Activated CD8-positive, alpha-beta memory T cell treated with anti-CD3 and anti-CD28 coated beads, Interleukin-2, amount 50 U/mL, for 48 hours (primary cell): ENCODE measurements at places on chromosomes 2 and 18.

DNA sequence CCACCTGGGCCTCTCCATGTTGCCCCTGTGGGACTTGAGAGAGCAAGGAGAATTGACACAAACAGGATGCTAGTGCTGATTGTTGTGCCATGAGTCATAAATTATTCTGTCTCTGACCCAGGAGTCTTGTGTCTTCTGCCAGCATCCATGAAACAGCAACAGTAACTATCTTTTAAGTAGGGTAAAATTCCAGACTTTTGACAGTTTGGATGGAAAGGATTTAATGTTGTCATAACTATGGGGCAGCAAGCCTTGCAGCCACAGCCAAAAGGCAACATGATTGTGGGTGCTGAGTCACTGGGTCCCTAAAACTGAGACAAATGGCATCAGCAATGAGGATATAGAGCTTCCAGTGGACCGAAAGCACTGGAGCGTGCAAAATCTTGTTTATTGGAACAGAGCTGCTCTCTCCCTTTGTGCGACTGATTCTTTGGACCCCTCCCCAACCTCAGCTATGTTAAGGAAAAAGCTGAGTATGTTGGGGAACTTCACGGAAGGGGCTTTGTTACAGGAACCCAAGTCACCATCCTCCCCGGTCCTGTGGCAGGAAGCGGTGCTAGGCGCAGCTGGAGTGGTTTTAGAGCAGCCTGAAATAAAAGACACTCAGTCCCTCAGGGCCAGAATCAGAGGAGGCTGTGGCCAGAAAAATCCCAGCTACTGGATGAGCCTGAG lies 9.6 kb upstream of the ITPRIPL1 start:
- no peak for DNase-seq

DNA sequence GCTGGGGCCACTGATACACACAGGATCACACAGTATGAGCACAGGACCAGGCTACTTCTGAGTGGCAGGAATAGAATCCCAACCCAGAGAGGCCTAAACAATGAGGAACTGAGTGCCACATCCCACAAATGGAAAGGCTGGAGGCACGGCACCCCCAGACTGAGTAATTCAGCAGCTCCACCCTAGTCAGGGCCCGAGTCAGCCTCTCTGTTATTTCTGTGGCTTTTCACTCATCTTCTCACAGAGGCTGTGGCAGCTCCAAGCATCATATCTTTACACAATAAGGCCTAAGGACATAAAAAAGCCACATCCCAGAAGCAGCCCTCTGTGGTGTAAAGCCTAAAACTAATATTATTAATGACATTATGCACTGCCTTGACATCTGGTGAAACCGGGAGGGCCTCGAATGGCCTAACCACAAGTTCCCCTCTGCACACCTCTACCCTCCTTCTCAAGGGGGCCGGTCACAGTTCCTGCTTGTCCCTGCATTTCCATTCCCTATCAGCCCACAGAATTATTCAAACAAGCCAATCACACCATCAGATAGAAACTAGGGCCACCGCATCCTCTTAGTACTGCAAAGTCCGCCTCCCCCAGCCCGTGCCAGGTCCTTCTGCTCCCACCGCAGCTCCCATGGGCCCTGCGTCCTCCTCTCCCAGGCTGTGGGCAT lies 12.5 kb upstream of the MAL start:
- no peak for DNase-seq

DNA sequence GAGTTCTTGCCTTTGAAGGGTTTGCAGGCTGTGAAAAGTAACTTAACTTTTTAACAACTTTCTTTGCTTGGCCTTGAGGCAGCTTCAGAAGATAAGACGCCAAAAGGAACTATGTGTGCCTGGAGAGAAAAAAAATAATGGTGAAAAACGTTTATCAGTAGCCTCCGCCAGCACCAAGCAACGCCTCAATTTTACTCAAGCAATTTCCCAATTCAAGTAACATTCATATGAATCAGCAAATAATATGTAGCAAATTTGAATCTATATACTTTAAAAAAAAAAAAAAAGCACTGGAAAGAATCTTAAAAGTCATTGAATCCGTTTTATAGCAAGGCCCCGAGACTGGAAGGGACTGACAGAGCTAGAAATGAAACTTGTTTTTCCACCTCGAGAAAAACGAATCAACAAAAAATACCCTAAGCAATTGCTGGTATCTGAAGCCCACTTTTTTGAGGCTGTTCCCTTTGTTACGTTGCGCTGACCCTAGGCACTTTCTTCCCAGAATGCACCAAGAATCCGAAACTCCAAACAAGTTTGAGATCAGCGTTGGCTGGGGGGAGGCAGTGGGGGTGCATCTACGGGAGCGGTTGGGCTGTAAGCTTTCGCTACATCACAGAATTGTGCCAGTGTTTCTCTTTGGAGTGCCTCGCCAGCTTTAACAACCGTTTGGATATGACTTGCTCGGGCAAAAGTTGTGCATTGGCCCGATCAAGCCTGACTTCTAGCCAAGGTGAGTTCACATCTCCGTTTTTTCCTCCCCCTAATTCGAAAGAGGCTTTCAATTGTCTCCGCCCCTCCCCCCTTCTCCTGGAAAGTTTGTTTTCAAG lies 2.7 kb upstream of the TGIF1 start:
- DNase-seq, result peak; percentile 65

DNA sequence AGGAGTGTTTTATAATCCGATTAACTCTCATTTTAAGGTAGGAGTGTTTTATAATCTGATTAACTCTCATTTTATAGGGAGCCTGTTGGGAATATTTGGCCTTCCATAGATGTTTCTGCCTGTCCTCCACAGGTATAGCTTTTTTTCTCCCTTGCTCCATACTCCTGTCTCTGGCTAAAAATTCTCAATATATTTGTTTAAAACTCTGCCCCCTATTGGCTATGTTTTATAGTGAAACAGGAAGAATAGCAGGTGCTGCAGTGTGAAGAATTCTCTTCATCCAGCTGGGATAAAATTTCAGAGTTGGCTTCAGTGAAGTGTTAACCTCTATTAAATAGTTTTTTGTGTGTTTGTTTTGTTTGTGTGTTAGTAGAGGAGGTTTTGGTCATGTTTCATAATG lies 1046.0 kb upstream of the TMEFF2 start:
- DNase-seq, result no peak

- no peak for DNase-seq
Observed at GRCh38 chr2:72630767-72631166, 195.1 kb downstream of the EXOC6B start.

DNA sequence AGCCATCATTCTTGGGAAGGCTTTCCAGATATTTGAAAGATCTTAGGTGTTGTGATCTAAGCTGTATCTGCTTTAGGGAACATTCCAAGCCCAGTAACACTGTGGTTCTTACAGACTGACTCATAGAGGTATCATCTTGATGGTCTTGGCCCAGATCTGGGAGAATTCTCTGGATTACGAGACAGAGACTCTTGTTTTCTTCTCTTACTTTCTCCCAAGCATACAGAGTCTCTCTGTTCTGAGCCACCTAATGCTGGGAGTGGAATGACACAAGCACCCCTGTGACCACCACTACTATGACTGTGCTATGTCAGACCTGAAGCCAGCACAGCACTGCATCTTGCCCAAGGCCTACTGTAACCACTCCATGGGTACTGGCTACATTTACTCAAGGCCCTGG lies 81.0 kb upstream of the EPAS1 start:
- DNase-seq, result no peak

DNA sequence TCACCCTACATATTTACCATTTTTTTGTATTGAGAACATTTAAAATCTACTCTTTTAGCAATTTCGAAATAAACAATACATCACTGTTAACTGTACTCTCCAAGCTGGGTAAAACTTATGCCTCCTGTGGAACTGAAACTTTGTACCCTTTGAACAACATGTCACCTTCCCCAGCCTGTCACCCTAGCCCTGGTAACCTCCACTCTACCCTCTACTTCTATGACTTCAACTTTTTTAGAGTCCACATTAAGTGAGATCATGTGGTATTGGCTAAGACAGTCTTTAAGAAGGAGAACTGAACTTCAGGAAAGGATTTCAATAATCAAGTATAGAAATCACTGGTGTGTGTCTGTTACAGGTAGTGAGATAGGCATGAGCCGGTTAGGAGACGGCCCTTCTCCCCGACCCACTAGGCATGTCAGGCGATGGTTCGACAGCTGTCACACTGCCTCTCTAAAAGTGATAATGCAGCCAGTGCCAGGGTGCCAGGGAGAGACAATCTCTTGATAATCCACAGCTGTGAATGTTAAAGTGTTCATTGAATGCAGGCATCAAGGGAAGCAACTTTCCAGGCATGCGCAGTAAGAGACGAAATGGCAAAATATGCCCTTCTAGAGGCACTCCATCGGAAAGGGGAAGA lies 74.6 kb upstream of the RNF152 start:
- no peak for DNase-seq

- DNase-seq, result no peak
Observed at GRCh38 chr2:172938713-172939375, 136.8 kb upstream of the MAP3K20 start.

GRCh38 chr2:101133492-101134100 lies 17.6 kb downstream of the TBC1D8 start:
- no peak for DNase-seq

- peak; percentile 59 for DNase-seq
Observed at GRCh38 chr2:216474925-216475670, 23.5 kb upstream of the RPL37A start.

- DNase-seq, result no peak
Observed at GRCh38 chr2:62254424-62255266, 58.7 kb downstream of the B3GNT2 start.

DNA sequence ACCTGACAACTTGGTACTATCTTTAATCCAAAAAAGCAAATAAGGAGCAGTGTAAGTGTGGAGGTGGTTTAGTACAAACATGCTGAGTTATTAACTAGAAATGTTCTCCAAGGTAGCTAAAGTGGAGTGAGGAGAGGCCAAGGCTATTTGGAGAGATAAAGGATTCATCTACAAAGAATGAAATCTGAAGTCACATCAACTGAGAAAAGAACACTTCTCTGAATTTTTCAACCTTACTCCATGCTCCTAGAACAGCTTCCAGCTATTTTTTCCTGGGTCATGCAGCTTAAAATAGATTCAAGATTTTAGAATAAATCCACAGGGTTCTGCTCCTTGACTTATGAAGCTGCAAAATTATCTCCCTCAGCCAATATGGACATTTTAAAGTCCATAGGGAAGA lies 18.7 kb downstream of the IMMT start:
- DNase-seq, result no peak

GRCh38 chr2:223905996-223906395 lies 39.1 kb downstream of the WDFY1 start:
- no peak for DNase-seq

GRCh38 chr2:100606332-100606725 lies 43.5 kb downstream of the PDCL3 start:
- no peak for DNase-seq

DNA sequence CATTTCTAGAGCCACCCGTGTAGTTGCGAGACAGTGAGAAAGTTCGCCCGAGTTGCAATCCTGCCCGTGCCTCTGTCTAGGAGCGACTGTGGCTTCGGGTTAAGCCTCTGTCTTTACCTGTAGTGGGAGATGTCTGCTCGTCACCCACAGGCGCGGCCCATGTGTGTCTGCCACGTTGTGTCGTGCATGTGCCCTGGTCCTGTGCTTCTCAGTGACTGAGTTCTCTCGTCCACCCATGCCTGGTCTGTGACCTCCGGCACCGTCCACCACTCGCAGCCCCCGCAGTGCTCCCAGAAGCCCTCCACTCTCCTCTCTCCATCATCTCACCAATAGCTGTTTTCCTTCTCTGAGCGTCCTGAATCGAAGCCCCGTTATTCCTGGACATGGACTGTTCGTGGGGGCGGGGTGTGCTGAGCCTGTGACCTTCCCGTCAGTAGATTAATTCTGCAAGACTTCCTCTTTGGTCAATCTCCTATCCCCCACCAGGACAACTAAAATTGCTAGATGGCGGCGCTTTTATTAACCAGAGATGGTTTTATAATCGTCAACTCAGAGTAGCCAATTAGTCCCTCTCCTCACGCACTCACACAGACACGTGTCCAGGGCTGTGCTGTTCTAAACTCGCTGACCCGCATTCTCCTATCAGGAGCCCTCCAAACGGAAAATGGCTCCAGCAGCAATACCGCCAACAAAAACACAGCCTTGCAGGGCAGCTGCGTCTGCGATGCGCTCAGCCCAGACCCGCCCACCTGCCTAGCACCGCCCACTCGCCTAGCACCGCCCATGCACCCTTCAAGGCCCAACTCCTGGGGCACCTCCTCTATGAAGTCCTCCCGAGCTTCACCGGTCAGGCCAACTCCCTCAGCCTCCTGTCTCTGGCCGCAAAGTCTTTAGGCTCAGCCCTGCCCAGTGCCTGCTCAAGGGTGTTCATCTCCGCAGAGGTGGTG lies 119.4 kb downstream of the TWIST2 start:
- no peak for DNase-seq

GRCh38 chr2:149094217-149095015 lies 55.9 kb downstream of the LYPD6B start:
- DNase-seq, result no peak
